MCF 10A (cell line): ENCODE measurements at places on chromosomes 16 and 17.
A peak's percentile ranks its signal among the peaks of the same experiment; 100 is the strongest.

DNA sequence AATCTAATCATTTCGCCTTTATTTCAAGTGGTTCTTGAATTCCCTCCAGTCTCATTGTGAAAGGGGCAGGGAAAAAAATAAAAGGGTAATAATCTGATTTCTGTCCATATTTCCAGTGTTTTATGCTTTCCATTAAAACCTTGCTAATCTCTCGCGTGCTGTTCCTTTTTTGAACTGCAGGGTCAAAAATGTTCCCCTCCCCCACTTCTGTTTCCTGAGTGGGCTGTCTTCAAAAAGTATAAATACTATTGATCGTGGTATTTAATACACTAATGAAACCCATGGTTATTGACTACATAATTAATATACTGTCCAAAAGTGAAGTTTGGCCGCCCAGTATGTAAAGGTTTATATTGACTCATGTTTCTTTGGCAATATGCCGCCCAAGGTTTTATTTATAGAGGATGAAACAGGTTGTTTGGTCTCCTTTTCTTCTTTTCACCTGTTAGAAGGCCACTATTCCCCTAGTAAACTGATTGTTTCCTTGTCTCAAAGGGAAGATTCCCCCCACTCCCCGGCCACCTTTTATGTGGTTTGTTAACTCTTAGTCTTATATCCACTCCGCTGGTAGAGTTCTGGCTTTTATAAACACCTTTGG, 69.7 kb downstream of the RPA1 start:
- peaks cover 30% of the 10 kb centered on the region for H3K36me3 ChIP-seq
- no peak overlapping the region for H3K4me3 ChIP-seq
- H3K27me3 ChIP-seq = no peaks in the 10 kb centered on the region
- no peak for DNase-seq

GRCh38 chr17:52136166-52136565, 22.3 kb downstream of the CA10 start:
- H3K27me3 ChIP-seq = no peaks in the 10 kb centered on the region
- DNase-seq = no peak
- no peak overlapping the region for H3K27ac ChIP-seq
- H3K4me1 ChIP-seq = no peaks in the 10 kb centered on the region
- no peak overlapping the region for H3K4me3 ChIP-seq

- peaks cover 16% of the 10 kb centered on the region for H3K4me1 ChIP-seq
- peak; percentile 43 for DNase-seq
- no peaks in the 10 kb centered on the region for H3K27me3 ChIP-seq
- peak overlapping the region; percentile 31 for H3K27ac ChIP-seq
- no peaks in the 10 kb centered on the region for H3K36me3 ChIP-seq
Observed at GRCh38 chr17:71327376-71328059, 793.3 kb upstream of the SOX9 start.

GRCh38 chr16:66824006-66824405, 6.8 kb downstream of the NAE1 start:
- no peak for DNase-seq
- H3K27me3 ChIP-seq = no peaks in the 10 kb centered on the region
- H3K27ac ChIP-seq = no peak overlapping the region
- H3K4me1 ChIP-seq = peaks cover 14% of the 10 kb centered on the region
- H3K4me3 ChIP-seq = no peak overlapping the region

DNA sequence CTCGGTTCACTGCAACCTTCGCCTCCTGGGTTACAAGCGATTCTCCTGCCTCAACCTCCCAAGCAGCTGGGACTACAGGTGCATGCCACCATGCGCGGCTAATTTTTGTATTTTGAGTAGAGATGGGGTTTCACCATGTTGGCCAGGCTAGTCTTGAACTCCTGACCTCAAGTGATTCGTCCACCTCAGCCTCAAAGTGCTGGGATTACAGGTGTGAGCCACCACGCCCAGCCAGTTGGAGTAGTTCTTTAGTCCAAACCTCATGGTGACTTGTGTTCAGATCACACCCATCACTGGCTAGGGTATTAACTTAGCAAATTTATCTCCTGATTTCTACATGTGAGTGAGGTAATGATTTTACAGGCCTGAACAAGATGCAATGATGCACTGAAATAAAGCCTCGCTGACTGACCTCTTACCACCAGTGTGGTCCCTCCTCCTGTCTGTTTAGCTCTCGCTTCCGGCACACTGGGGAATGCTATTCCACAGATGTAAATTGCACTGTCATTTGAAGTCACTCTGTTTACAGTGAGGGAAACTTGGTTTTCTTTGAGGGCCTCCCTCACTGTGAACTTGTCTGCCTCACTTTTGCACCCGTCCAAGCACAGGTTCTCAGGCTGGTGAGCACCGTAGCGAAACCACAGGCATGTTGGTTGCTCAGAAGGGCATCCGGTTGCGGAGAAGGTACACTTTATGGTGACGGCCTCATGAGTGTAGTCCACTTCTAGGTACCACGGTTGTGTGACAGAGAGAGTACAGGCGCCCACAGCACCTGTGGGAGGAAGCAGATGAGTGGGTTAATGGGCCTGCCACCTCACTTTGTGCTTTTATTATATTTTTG, 5.5 kb downstream of the IGSF6 start:
- H3K4me3 ChIP-seq = no peak overlapping the region
- H3K36me3 ChIP-seq = no peaks in the 10 kb centered on the region
- no peaks in the 10 kb centered on the region for H3K4me1 ChIP-seq
- no peak overlapping the region for H3K27ac ChIP-seq
- no peak for DNase-seq
- H3K27me3 ChIP-seq = no peaks in the 10 kb centered on the region

- H3K27me3 ChIP-seq = no peaks in the 10 kb centered on the region
- H3K36me3 ChIP-seq = no peaks in the 10 kb centered on the region
- no peak overlapping the region for H3K4me3 ChIP-seq
- no peak overlapping the region for H3K27ac ChIP-seq
- no peak for DNase-seq
Observed at GRCh38 chr17:41340934-41341861, 9.4 kb downstream of the KRT33A start.

GRCh38 chr17:19388791-19389785, 2.1 kb upstream of the MFAP4 start:
- H3K27ac ChIP-seq = no peak overlapping the region
- H3K4me1 ChIP-seq = peaks cover 23% of the 10 kb centered on the region
- no peak for DNase-seq
- peaks cover 4% of the 10 kb centered on the region for H3K36me3 ChIP-seq

DNA sequence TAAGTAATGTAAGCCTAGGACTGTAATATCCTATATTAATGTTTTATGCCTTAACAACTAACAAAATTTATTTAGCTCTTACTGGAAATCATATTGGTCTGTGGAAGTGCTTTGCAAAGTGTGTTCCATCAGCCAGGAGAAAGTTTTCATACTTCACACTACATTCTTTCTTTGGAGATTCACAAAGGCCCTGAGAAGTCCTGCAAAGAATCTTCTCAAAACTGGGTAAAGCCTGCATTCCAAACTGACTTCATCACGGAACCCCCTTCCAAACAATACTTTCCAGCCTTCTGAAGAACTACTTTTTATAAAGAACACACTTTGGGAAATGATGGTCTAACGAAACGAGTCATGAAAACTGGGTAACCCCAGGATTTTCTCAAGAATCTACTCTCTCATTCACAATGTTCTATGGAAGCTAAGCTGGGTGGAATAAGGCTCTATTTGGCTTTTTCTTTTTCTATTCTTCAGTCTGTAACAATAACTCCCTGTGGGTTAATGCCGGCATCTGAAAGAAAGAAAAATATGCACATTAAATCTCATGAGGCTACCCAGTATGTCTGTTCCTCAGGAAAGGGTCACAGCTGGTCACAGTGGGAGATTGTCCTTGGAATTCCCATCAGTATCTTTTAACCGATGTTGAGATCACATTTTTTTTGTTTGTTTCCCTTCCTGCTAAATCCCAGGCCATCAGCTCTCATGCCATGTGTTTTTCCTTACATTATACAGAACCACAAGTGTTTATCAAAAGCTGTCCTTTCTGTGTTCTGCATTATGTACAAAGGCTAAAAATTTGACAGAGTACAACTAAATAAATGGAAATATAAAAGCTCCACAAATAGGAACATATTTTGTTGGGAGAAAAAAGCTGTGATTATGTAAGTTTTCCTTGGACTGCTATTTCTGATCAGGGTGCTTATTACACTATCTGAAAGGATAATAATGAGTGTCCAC, 12.8 kb upstream of the AKAP1 start:
- no peak overlapping the region for H3K27ac ChIP-seq
- H3K4me1 ChIP-seq = no peaks in the 10 kb centered on the region
- no peak overlapping the region for H3K4me3 ChIP-seq
- no peak for DNase-seq
- no peaks in the 10 kb centered on the region for H3K36me3 ChIP-seq
